HS-27A (cell line): ENCODE measurements at places on chromosomes 1 and 21.

DNA sequence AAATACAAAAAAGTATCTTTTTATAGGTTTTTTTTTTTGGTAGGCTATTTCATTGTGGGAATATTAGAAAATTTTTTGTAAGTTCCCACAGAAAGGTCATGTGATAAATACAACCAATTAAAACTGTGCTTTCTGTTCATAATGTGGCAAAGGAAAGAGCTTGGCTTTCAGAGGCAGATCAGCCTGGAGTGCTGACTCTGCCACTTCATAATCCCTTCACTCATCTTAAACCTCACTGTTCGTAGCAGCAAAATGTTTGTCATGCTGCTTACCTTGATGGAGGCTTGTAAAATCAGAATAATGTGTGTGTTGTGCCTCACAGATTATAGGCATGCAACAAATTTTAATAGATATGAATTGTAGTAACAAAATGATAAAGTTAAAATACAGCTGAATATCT is 176.8 kb downstream of the ZP4 start:
- no peak for DNase-seq

GRCh38 chr1:201137579-201138310 is 10.8 kb upstream of the ASCL5 start:
- no peak for DNase-seq

DNA sequence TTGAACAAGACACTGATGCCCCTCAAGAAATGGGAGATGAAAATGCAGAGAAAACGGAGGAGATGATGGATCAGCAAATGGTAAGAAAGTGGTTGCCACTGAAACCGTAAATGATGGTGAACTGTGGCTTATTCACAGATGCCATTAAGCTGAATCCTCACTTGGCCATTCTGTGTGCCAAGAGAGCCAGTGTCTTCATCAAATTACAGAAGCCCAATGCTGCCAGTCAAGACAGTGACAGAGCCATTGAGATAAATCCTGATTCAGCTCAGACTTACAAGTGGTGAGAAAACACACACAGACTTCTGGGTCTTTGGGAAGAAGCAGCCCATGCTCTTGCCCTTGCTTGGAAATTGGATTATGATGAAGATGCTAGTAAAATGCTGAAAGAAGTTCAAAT is 52.5 kb downstream of the NBPF6 start:
- DNase-seq, result peak; percentile 87

GRCh38 chr1:185598332-185598731 is 135.9 kb upstream of the HMCN1 start:
- no peak for DNase-seq

DNA sequence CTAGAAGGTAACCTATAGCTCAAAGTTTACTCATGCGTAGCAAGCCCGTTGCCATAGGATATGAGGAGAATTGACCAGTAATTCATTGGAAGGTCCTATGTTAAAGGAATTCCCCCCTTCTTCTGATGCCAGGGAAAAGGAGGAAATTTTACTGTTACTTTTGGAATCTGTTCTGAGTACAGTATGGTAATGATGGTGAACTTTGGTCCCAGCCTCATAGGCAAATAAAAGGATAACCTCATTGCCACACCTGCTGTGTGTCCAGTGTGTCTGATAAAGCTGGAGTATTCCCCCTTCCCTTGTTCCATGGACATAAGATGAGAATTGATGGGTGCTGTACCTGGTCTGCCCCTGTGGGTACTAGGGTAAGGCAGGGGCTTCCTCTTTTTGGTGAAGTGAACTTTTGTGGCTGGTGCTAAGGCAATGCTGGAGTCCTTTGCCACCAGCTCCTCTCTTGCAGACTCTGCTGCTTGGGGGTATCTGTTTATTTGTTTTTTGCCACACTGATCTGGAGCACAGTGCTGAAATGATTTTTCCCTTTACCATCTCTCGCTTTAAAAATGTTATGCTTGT is 22.2 kb downstream of the MPZ start:
- DNase-seq, result no peak

DNA sequence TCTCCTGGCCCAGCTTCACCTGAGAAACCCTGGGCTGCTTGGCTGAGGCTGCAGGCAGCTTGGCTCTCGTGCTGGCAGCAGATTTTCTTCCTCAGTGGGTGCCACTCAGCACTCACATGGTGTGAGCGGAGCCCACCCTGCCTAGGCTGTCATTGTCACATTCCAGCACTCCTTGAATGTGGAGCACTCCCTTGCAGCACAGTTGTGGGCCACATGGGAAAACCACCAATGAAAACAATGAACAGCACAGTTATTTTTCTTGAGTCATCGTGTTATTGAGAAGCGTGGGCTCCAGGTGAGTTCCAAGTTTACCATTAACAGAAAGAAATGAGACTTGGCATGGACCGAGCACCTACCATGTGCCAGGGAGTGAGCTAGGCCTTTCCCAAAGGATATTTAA is 27.2 kb upstream of the TRIM67 start:
- no peak for DNase-seq

DNA sequence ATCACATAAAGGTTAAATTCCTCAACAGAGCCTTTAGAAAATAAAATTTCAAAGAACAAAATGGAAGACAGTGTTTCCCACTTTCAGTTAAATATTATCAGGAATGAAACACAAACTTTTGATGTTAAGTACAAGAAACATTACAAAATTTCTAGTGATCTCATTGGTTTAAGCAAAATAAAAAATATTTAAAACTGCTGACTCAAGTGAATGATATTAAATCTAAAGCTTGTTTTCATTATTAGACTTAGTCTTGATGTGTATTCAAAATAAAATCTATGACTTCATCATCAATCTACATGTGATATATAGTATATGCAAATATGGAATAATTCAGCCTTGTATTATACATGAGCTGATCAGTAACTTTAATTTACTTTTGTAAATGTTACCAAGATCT is 584.9 kb downstream of the PTBP2 start:
- DNase-seq, result no peak

DNA sequence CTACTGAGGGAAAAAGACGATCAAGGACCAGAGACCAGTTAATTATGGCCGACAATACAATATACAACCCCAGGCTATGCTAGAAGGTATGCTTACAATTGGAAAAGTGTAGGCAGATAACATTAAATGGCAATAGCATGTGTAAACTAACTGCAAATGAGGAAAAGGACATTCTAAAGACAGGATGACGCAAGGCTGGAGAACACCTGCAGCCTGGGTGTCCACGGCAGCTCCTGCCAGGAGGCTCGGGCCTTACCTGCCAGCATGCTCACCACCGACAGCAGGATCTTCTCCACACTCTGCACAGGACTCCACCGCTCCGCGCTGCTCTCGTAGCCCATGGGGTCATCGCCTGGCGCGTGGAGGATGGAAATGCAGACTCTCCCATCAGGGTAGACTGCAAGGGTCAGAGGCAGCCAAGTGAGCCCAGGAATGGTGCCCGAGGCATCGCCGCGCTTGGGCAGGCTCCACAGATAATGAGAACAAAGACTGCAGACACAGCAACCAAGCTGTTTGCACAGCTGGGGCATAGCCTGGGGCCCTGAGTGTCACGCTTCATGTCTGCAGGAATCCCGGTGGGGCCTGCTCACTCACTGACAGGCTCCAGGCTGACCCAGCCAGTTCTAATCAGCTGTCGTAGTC is 28.2 kb downstream of the UBE2G2 start:
- DNase-seq, result no peak

DNA sequence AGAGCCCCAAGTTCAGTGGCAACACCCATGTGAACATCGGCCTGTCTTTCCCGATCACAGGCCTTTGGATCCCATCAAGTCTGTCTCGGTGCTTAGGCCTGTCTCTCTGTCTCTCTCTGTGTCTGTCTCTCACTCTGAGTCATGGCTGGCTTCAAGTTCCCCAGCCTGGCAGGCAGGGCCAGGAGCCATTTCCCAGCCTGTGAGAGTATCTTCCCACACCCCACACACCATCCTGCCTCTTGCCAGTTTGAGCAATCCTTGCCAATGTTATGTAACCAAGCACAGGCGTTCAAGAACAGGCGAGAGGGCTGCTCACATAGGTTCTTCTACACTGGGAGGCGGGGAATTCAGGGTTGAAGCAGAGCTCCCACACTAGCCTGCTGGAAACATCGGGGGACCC is 70.0 kb upstream of the TMEM51 start:
- no peak for DNase-seq

GRCh38 chr1:108051631-108052377 is 86.8 kb upstream of the VAV3 start:
- DNase-seq, result no peak

GRCh38 chr1:197096137-197096536 is 29.1 kb upstream of the F13B start:
- no peak for DNase-seq

DNA sequence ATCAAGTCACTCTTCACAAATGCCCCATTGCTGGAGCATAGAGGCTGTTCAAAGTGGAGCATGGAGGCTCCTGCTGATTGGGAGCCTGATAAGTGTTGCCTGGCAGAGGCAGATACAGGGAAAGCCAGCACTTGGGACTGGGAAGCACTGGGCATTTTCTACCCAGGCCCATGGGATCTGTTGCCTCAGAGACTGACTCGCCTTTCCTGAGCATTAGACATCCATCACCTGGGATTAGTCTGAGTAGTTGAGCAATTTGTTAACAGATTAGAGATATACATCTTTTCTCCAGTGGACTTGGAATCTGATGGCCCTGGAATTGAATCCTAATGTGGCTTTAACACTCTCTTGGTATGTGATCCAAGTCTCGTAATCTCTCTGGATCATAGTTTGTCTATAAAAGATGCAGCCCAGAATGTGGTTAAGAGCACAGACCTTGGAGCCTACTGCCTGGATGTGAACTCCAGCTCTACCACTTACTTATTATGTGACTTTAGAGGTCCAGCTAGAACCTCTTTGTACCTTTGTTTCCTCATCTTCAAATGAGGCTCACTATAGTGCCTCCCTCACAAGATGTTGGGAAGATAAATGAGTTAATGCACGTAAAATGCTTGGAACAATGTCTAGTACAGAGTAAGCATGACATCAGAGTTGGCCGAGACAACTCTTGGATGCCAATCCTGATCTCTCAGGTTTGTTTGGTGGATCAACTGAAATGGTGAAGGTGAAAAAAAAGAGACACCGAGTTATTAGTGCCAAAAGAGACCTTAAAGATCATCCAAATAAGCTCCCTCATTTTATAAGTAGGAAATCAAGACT is 38.3 kb upstream of the NRDC start:
- no peak for DNase-seq

GRCh38 chr1:169679692-169680091 is 31.7 kb downstream of the SELL start:
- DNase-seq, result no peak

DNA sequence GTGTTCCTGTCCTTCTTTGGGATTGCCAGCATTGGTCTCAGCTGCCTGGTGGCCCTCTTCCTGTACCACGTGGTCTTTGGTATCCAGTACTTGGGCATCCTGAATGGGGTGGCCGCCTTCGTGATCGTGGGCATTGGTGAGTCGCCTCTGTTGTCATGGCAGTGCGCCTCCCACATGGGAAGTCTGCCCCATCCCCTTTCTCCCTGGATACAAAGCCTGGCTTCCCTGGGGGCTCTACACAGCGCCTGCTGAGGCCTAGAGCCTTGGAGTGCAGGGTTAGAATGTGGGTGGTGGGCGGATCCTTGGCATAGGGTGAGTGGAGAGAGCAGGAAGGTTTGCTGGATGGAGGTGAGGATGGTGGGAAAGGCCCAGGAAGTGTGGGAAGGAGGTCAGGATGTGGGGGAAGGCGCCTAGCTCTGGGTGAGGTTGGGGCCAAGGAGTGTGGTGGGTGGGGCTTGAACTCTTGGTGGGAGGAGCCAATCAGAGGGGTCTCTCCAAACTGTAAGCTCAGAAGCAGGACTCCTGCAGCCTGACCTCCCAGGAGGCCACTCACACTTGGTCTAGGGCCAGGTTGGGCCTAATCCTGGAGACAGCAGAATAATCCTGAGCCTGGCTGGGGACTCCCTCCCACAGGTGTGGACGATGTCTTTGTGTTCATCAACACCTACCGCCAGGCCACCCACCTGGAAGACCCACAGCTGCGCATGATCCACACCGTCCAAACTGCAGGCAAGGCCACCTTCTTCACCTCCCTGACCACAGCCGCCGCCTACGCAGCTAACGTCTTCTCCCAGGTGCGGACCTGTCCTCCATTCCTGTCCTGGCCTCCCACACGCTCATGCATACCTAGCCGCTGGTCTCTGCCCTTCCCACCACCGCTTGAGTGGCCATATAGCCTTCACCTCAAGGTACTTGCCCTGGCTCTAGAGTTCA is 36.7 kb downstream of the DISP3 start:
- DNase-seq, result no peak

DNA sequence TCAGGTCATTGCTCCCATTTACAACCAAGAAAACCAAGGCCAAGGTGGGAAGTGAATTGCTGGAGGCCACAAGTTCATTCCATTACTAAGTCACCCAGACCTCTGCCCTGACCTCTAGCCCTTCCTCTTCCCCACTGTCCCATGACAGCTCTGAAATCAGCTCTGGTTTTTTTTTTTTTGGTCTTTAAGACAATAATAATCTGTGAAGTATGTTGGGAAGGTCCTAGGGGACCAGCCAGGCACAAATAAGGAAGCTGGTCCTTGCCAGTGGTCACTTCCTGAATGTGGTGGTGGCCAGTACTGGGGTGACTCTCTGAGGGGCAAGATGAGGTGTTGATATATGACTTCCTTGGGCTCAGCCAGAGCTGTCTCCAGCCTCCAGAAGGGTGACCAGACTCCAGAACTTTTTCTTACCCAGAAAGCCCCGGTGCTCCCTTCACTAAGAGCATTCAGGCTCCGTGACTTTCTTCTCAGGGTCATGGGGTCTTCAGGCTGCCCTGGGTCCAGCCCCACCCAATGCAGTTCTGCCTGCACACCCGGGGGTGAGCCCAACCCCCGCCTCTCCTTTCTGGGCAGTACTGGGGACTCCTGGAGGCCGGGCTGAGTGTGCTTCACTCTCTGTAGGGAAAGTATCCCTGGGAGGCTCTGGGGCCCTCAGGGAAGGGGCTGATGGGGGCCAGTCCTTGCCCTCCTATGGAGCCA is 159.6 kb downstream of the PTPRU start:
- DNase-seq, result no peak

- DNase-seq, result no peak
Measured at GRCh38 chr21:25115021-25115420, 492.3 kb downstream of the MRPL39 start.

- DNase-seq, result no peak
Measured at GRCh38 chr21:41929248-41929647, 24.6 kb downstream of the C2CD2 start.

DNA sequence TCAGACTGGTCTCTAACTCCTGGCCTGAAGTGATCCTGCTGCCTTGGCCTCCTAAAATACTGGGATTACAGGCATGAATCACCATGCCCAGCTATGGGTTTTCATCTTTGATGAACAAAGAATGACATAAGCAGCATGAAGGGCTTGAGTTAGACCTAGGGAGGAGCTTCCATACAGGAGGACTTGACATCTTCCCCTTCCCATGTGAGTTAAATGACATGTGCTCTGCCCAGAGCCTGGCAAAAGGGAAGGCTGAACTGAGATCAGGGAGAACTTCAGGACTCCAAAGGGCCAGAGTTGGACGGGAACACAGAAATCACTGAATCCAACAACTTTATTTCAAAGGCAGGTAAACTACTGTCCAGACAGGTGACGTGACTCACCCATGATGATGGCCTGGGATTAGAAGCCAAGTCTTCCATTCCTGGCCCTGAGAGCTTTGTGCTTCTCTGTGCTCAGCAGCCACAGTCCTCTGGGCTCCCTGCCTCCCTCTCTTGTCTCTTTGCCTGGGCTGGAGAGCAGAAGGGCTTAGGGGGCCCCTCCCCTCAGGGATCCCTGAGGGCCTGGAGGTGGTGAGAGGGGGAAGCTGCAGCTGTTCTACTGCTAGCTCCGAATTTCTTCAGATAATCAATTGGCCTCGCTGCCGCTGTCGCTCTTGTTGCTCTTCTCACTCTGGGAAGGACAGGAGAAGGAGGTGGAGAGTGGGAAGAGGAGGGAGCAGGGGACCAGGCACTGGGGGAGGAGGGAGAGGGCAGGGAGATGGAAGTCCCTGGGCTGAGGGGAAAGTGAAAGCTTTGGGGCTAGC is 7.6 kb downstream of the NHLH1 start:
- no peak for DNase-seq
